ENCODE measurements at places on chromosomes 2 and 18. TPM values are rescaled to one million over a fixed set of nuclear protein-coding genes. Genes with fewer than 3 reads are reported as not detected.

Gene IL1F10
- total RNA-seq = not detected

Gene UPP2
- 3.1 TPM for total RNA-seq

Gene ASB18
- total RNA-seq = not detected

Gene CAPN14
- total RNA-seq = 4.1 TPM

Gene AKAIN1
- total RNA-seq = 3.8 TPM

Data from parietal lobe (tissue), 2 donors.